ENCODE measurements at places on chromosomes 1 and 21. TPM values are rescaled to one million over a fixed set of nuclear protein-coding genes. Genes with fewer than 3 reads are reported as not detected.

Gene LCE5A
- total RNA-seq = not detected

Gene VSIG8
- not detected for total RNA-seq

Gene SPTA1
- under 0.01 TPM for total RNA-seq

Gene FAM167B
- total RNA-seq = 0.68 TPM

Gene OR1C1
- not detected for total RNA-seq
